ENCODE measurements at places on chromosomes 3 and 15.

- DNase-seq, result no peak
Measured at GRCh38 chr3:185988080-185988815, 50.4 kb upstream of the TRA2B start.

- DNase-seq, result no peak
Measured at GRCh38 chr3:123618076-123618708, 33.3 kb upstream of the HACD2 start.

DNA sequence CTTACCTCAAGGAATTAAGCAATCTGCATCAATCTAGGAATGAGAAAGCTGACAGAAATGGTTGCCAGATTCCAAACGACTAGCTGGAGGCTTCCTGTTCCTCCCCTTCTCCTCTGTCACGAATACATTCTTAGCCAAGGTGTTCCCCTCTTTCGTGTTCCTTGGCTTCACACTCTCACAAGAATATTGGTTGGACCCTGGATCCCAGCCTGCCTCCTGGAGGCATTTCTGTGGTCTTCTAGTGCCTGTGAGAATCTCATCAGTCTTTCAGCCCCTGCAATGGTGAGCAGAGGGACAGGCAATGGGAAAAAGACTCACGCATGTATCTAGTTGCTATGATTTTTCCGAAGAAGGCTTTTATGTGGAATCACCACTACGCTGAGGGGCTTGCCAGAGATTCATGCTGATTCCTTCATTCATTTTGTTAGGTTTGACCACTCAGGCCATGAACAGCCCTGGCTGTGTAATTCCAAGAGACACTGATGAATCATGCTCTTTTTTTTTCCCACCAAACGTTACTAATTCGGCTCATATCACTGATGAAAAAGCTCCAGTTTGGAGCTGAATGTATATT, 1.6 kb upstream of the P3H2 start:
- no peak for DNase-seq

DNA sequence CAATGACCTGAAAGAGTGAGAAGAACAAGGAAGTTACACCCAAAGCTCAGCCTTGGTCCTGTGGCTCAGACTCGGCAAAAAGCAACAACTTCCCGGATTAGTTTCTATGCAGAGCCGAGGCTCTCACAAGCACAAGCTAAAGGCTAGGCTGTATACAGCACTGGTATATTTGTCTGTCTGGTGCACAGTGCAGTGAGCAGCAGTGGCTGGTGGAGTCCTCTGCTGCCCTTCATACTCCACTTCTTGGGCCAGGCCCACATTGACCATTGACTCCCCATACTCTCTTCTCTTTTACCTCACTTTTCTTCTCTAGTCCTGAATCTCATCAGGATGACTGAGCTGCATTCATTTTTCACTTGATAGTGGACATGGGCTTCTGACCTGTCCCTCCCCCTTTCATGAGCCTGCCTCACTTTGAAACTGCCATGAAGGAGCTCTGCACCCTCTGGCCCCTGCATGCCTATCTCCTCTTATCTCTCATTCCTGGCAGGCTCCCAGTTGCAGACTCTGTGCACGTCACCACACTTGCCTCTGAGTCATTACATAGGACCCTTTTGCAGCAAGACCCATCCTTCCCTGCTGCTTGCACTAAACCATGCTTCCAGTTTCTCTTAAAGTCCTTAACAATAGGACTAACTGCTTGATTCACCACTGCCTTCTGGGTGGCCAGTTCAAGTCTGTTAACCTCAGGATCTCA, 379.3 kb downstream of the NTRK3 start:
- DNase-seq, result no peak

GRCh38 chr3:133461291-133461690, 61.4 kb downstream of the BFSP2 start:
- no peak for DNase-seq

DNA sequence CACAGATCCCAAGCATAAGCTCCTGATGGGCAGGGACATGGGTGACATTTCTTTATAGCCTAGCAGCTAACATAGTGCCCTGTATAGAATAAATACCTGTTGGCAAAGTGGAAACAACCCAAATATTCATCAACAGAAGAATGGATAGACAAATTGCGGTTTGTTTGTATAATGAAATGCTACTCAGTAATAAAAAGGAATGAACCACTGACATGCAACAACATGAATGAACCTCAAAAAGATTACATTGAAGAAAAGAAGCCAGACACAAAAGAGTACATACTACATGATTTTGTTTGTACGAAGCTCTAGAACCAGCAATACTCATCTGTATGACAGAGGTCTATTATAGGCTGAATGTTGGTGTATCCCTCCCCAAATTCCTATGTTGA, 33.6 kb upstream of the GALNT15 start:
- no peak for DNase-seq

GRCh38 chr3:869734-870133, 223.1 kb upstream of the CNTN6 start:
- DNase-seq, result no peak

DNA sequence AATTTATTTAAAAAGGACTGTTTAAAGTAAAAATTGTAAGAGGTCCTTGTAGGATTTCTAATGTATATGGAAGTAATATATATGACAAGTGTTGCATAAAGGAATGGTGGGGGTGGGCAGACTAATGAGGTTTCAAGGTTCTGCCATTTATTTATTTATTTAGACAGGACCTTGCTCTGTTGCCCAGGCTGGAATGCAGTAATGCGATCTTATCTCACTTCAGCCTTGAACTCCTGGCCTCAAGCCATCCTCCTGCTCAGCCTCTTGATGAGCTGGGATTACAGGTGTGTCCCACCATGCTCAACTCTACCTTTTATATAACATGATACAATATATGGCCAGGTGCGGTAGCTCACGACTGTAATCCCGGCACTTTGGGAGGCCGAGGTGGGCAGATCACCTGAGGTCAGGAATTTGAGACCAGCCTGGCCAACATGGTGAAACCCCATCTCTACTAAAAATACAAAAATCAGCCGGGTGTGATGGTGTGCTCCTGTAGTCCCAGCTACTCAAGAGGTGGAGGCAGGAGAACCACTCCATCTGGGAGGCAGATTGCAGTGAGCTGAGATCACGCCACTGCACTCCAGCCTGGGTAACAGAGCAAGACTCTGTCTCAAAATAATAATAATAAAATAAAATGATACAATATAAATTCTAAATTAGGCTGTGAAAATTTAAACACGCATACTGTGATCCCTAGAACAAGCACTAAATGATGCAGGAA, 33.8 kb upstream of the IGF2BP2 start:
- DNase-seq, result no peak

- DNase-seq, result no peak
Measured at GRCh38 chr3:128568602-128569490, 75.8 kb upstream of the GATA2 start.

DNA sequence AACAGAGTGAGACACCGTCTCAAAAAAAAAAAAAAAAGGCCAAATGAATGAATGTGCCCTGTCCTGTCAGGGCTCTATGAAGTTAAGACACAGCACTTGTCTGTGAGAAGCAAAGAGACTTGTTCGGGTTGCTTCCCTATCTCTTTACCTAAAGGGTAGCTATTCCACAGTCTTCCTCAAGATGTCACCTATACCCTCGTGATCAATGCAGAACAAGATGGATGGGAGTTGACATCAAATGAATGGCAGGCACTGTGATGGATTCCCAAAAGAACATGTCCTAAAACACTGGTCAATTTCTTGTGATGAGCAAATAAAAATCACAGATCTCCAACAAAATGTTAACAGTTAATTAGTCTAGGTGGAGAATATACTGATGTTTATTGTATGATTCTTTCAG, 9.5 kb downstream of the TADA3 start:
- DNase-seq, result no peak

DNA sequence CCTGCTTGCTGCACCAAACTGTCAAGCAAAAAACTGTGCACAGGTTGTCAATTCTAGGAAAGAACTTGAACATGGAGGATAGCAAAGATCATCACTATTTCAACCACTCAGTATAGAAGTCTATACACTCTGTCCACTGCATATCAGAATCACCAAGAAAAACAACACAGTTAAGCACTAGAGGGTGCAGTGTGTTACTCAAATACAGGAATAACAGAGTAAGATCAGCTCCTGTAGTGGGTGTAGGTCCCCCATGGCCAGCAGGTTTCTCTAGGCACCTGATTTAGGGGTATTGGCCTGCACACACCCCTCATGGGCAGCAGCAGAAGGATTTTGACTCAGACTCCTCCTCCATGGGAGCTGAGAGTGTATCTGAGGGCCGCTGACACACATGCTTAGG, 464.1 kb downstream of the EPHA6 start:
- DNase-seq, result no peak

GRCh38 chr15:92100301-92100700, 246.8 kb downstream of the SLCO3A1 start:
- no peak for DNase-seq

DNA sequence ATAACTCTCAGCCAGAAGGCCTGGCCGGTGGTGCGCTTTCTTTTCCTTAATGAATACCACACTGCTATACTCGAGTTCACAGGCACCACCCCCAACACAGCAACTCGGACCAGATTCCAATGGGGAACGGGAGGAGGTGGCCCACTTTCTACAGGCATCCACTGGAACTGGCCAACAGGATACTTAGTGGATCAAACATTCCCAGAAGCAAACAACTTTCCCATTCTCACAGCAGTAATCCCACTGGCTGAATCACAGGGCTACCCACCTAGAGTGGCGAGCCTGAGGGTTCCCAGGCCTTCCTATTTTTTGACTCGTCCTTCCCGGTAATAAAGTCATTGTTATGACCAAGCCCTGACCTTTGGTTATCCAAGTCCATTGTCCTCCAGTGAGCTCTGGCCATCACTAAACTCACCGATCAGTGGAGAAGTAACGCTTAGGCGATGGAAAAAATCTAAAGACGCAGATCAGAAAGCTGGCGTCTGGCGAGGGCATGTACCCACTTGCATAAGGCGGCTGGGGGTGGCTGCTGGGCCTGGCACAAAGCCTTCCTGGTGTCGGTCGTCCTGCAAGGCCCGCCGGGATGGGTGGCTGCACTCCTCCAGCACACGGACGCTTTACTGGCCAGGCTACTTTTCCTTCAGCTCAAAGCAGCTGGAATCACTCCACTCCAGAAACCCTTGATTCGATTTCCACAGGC, 1.2 kb downstream of the EOGT start:
- DNase-seq, result no peak

GRCh38 chr3:120894316-120895057, 13.5 kb upstream of the STXBP5L start:
- no peak for DNase-seq

Data from activated naive CD4-positive, alpha-beta T cell treated with Interleukin-2 at 50 U/mL for 16 hours (primary cell).